ENCODE measurements at places on chromosomes 4 and X. TPM values are rescaled to one million over a fixed set of nuclear protein-coding genes. Genes with fewer than 3 reads are reported as not detected.

GRCh38 chrX:13478740-13479451 lies 90.5 kb upstream of the EGFL6 start:
- DNase-seq = no peak

GRCh38 chr4:67204441-67204840 lies 340.9 kb downstream of the CENPC start:
- DNase-seq = no peak

DNA sequence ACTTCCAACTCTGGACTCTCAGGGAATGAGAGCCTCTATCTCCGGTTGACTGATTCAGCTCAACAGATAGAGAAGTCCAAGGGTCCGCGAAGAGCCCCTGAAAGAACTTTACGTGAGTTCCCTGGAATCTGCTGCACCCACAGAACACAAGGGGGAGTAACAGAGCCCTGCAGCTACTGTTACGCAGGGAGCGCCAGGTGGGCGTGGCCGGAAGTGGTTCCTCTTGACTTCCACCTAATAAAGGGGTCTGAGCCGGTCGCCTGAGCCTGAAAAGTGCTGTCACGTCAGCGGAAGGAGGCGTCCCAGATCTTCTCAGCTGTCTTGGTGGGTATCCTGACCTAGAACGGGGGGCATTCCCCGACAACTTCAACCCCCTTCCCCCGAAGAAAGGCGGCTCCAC lies at the start of gene MAGEB6:
Gene MAGEB6 (plus strand): TSS at position 237 of the 400 bp plus-strand sequence. CDS start 1,407 bp downstream, outside the sequence.
- DNase-seq = no peak

GRCh38 chr4:7581477-7581876 lies 146.7 kb upstream of the PSAPL1 start:
- no peak for DNase-seq

DNA sequence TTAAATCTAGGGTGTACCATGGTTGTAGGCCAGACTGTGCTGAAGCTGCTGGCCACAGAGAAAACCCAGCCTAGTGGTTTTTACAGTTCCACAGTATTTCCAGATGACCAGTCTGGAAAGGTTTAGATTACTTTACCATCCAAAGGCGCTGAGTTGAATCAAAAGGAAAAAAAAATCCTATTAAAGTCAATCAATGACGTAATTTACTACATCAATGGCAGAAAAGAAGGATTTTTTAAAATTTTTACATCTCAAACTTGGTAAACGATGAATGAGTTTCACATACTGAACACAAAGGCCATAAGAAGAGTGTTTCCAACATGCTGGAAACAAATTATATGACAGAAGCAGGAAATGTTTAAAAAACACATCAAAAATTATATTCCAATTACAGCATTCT lies 130.6 kb upstream of the ETNPPL start:
- no peak for DNase-seq

GRCh38 chr4:11720292-11720691 lies 291.6 kb upstream of the HS3ST1 start:
- peak; percentile 51 for DNase-seq

GRCh38 chrX:97909245-97909644 lies 1025.5 kb downstream of the RPA4 start:
- DNase-seq = no peak

- peak; percentile 85 for DNase-seq
Measured at GRCh38 chr4:121726642-121727268, 30.0 kb upstream of the ANXA5 start.

DNA sequence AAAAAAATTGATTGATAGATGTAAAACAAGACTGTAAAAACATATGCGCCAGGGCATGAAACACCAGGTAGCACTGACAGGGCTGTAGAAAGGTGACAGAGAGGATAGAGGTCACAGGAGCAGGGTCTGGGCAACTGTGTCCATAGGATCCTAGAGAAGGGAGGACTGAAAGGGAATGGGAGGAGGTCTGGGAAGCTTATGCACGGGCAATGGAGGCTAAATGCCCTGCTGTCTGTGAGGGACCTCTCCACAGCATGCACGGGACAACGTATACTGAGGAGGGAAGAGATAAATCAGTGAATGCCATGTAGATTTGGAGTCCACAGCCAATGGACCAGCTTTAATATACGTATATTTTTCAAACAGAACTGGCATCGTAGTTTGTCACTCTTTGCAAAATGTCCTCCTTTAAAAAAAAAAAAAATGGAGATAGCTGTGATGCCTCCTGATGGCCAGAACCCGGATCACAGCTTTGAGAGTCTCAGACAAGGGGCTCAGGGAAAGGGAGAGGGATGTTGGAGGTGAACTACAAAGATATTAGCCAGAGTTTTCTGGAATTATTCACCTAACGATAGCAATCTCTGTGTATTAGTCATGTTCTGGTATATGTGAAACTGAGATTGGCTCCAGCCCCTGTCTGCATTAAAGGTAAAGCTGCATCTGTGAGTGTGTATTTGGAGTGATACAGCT lies 16.0 kb downstream of the RAB40A start:
- DNase-seq = no peak

DNA sequence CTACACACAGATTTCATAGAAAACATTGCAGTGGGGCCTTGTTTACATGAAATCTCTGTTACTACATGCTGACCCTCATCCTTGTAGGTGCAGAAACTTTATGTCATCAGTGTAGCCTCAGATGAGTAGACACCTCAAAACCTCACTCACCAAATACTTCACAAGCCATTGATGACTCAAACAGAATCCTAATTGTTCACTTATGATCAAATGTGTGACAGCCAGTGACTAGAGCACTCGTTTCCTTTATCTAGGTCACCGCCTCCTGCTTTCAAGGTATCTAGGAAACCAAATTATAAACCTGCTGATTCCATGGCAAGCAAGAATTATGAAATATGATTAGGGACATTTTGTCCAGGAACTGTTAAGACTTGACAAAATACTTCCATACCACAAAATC lies 255.8 kb upstream of the GPRIN3 start:
- DNase-seq = no peak

- DNase-seq = no peak
Measured at GRCh38 chr4:44872246-44872645, 145.9 kb upstream of the GNPDA2 start.

- DNase-seq = no peak
Measured at GRCh38 chr4:113173126-113173792, 123.8 kb downstream of the ANK2 start.

- no peak for DNase-seq
Measured at GRCh38 chrX:37746951-37747350, 32.9 kb upstream of the CYBB start.

- DNase-seq = no peak
Measured at GRCh38 chr4:14299166-14299565, 671.6 kb upstream of the BOD1L1 start.

DNA sequence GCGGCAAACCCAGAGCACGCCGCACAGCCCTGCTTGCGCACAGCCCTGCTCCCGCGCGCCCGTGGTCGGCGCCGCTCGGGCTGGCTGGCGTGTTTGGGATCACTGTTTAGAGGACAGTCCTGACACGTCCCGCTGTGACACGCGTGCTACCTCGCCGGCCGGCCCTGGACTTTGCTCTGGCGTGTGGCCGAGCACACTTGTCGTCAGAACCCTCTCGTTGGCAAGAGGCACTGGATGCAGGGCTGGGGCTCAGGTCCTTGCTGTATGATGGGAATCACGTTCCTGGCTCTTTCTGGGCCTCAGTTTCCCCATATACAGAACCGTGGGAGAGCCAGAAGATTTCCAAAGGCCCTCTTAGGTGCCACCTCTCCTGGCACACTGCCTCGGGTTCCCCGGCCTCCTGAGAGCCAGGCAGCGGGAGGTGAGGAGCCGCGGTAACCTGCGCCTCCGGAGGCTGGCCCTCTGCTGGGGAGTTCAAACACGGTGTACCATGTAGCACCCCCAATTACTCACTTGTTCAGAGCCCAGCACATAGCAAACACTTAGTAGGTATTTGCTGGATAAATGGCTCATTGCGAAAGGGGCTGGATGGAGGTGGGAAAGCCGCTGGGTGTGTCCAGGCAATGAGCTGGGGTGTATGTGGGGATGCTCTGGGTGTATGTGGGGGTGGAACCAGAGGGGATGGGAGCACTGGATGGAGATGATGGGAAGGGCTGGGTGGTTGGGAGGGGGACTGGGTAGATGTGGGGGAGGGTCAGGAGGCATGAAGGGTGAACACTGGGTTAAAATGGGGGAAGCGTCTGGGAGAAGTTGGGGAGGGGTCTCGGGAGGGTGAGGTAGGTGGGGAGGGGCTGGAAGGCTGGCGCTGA lies 76.6 kb downstream of the HTRA3 start:
- no peak for DNase-seq

DNA sequence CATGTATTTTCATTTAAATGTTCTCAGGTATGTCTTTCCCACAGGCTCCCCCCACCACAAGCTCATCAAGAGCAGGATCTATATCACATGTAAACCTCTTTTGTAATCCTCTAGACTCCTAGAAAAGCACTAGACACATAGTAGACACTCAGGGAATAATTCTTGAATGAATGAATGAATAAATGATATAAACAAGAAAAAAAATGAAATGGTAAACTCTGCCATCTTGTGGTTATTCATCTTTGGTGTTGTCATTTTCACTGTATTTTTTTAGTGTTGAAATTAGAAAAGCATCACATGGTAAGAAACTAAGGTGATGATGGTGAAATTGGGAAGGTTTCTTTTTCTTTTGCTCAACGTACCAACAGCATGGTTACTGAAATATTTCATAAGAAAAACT lies 34.2 kb upstream of the C1GALT1C1 start:
- DNase-seq = peak; percentile 65

DNA sequence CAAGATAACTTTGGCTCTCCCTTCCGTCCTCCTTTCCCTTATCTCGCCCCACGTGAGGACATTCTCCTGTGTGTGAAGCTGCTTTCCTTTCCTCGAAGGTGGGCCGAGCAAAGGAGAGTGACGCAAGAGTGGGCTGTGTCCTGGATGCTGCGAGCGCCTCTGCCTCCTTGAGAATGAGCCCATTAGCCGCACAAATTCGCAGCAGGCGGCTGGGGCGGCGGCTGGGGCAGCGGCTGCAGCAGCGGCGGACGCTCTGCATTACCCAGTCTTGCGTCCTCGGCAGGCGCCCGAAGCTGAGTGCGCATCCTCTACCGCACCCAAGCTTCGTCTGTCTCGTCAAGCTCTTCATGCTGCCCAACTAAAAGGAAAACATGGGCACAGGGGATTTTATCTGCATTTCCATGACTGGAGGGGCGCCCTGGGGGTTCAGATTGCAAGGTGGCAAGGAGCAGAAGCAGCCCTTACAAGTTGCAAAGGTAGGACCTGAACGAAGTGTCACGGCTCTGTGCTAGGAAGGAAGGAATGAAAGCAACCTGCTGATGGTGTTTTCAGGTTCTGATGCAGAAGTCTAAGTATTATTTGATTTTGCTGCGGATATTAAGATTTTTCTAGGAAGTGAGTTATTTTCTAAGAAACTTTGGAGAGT lies at the start of gene SYNPO2:
Gene SYNPO2 (plus strand): TSS at position 189 of the 646 bp plus-strand sequence. CDS start 183 bp downstream, at position 372.
- DNase-seq = peak; percentile 57

DNA sequence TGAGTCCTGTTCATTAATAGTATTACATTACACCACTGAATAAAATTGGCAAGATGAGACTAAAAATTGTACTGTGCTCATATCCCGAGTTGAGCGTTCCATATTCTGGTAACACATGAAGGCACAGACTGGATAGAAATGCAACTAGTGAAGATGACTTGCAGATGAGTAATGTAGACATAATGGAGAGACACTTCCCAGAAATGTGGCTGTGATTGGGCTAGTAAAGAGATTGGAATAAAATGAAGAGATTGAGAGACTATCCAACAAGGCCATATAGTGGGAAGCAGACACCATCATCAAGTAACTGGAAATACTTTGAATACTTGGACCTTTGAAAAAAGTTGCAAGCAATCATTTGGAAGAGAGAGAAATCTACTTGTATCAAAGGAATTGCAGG lies 77.3 kb downstream of the DCAF8L1 start:
- DNase-seq = no peak

- DNase-seq = no peak
Measured at GRCh38 chr4:8293131-8293975, 23.8 kb downstream of the HTRA3 start.

GRCh38 chrX:15319075-15319474 lies 3.6 kb upstream of the ASB11 start:
- DNase-seq = peak; percentile 75

Gene ARR3
- not detected for total RNA-seq

Gene MAOA
- 0.32 TPM for total RNA-seq

Gene PIGA
- 22.0 TPM for total RNA-seq

Gene ARSJ
- 3.0 TPM for total RNA-seq

Gene MUC7
- total RNA-seq = 0.69 TPM

Gene MAGED4B
- 32.1 TPM for total RNA-seq
